ENCODE measurements at places on chromosomes 3 and 15.

GRCh38 chr15:62248277-62248984 is 83.3 kb upstream of the C2CD4B start:
- no peak for DNase-seq

GRCh38 chr15:94028121-94028520 is 203.2 kb upstream of the MCTP2 start:
- DNase-seq = no peak

DNA sequence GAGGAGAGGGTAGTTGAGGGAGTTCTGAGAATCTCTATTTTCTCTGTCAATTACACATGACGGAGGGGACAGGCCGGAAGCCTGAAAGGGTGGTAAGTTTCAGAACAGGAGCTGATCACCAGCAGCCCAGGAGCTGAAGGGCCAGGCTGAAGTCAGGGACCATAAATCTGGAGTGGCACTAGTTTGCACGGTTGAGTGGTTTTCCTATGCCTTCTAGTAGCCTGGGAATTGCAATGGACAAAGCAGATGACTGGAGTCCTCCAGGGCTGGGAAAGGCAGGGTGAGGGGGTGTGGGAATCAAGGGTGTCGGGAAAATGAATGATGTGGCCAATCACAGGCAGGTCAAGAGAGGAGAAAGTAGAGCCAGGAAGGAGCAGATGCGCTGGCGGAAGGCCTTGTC is 72.5 kb downstream of the MAGEF1 start:
- no peak for DNase-seq

DNA sequence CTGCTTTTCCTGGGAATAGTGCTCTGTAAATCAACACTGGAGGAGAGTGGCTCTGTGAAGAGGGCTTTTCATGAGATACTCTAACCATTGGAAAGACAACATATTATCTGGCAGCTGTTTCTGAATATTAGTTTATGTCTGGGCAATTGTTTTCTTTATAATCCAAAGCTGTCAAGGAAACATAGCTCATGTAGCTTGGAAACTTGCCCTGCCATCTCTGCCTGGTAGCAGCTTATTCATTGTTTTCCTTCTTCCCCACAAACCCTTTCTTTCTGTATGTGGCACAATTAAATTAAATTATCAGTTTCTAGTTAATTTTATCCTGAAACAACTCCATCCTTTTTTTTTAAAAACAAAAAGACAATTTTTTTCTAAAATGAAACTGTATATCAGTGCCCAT is 160.0 kb downstream of the EDEM1 start:
- no peak for DNase-seq

DNA sequence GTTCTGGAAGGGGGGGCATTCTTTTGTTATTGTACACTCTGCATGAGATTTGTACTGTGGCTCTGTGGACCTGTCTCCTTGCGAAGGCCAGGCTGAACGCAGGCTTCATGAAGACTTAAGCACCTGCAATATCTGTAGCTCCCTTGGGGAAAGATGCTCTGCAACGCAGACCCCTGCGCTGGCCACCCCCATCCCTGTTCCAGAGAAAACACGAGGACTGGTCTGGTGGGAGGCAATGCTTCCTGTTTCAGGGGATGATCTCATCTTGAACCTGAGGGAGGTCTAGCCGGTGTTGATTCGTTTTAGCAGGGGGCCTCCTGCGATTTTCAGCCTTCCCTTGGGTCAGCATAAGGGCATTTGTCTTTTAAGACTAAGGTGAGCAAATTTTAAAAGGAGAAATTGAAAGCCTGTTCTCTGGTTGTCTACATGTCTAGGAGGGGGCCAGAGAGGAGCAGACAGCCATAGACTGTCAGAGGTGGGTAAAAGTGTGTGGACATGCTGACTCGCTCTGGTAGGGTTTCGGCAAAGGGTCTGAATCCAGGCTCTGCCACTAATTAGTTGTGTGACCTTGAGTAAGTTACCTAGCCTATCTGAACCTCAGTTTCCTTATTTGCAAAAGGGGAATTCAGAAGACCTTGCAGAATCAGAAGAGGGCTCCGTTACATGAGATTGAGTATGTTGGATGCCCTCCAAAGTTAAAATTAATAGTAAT is 80.9 kb upstream of the RASGRF1 start:
- no peak for DNase-seq

DNA sequence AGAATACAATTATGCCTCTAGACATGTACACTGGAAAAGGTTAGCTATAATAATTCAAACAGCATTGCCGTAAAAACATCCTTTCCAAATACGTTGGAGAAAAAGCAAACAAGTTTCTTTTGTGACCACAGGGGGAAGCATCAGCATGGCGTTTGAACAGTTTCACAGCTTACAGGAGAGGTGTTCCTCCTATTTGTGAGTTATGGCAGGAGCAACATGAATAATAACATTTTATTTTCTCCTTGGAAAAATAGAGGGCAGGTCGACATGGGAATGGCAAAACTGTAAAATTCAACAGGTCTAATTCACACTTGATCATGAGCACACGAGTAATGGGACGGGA is 39.7 kb upstream of the GADL1 start:
- DNase-seq = no peak

DNA sequence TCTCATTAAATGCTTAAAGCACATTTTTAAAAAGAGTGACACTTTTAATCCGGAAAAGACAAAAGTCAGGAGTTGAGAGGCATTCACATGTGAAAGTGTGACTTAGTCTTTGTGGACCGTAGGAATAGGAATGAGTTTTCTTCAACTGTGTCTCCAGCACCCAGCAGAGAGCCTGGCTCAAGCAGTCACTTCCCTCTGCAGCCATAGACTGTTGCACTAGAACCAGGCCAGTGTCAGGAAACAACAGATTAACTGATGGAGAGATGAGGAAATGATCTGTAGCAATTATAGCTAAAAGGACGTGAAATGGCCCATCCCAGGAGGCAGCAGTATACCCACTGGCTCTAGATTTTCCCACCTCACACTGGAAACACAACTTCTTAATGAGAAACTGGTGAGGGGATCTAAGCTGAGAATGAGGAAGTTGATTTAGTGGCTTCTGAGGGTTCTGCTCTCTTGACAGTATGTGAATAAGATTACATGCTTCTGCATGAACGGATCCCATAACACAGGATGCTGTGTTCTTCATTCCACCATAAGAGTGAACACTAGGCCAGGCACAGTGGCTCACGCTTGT is 19.8 kb downstream of the CFAP92 start:
- no peak for DNase-seq

DNA sequence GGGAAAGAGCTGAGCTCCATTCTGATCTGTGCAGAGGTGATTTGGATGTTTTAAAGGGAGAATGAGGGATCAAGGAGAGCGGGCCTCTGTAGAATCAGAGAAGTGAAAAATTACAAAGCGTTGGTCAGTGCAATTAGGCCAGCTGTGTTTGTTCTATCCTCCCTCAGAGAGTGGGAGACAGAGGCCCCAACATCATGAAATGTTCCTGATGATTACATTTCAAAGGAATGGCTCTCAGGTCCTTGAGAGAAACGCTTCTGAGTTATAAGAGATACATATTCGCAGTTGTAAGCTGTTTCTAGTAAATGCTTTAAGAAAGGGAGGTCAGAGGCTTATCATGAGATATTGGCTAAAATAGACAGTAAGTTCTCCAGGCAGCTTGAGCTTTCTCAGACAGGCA is 15.7 kb upstream of the CAND2 start:
- DNase-seq = no peak

DNA sequence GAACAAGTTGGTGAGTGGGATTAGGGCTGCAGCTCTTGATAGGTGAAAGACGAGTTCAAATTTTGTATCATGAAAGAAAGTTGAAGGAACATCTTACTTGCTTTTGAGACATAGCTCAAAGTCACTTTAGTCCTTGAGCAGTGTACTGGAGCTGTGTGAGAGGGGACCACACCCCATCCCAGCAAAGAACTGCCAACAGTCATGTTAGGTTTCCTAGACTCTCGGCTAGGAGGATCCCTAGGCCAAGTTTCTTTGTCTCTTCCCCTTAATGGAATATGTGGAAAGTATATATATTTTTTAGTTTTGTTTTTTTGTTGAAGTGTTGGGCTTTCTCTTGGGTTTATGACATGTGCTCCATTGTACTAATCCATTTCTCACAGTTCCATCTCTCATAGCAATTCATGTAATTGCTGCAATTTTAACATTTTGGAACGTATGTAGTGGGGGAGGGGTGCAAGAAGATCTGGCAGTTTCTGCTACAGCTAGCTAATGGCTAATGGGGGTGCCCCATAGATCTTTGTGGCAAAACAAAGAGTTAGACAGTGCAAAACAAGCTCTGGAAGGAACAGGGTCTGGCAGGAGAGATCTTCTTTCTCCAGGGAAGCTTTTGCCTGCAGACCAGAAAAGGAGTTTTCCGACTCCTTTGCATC is 25.1 kb downstream of the TLNRD1 start:
- DNase-seq = no peak

DNA sequence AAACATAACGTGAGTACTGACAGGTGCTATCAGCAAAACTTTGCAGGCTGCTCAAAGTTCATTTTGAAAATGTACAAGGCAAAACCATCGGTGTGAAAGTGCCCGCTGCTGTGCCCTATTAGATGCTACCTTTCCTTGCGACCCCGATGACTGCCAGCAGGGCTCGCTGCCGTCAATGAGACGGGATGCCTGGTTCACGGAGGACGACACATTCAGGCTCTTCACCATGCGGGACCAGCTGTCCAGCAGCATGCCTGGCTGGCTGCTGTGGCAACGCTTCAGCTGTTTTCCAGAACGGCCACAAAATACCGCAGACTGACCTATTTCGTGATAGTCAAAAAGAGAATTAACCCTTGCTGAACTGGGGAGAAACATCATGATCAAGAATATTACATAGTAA is 92.7 kb upstream of the OCA2 start:
- DNase-seq = no peak

DNA sequence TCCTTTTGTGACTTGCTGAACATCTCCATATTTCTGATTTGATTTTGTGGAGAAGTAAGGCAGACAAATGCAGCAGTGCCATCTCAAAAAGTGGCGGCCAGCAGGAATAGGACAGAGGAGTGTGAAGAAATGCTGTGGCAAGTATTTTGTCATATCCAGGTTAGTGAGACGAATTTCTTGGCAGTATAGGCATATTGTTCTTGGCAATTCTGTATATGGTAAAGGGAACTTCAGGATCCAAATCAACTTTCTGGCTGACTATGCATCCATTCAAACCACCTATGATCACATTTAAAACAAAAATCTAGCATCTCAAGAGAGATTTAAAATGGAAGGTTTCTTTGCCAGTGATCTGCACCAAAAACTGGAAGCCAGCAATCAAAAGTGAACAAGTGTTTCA is 228.0 kb downstream of the DTWD1 start:
- DNase-seq = no peak

GRCh38 chr15:23828786-23829185 is 141.7 kb upstream of the NDN start:
- DNase-seq = no peak

DNA sequence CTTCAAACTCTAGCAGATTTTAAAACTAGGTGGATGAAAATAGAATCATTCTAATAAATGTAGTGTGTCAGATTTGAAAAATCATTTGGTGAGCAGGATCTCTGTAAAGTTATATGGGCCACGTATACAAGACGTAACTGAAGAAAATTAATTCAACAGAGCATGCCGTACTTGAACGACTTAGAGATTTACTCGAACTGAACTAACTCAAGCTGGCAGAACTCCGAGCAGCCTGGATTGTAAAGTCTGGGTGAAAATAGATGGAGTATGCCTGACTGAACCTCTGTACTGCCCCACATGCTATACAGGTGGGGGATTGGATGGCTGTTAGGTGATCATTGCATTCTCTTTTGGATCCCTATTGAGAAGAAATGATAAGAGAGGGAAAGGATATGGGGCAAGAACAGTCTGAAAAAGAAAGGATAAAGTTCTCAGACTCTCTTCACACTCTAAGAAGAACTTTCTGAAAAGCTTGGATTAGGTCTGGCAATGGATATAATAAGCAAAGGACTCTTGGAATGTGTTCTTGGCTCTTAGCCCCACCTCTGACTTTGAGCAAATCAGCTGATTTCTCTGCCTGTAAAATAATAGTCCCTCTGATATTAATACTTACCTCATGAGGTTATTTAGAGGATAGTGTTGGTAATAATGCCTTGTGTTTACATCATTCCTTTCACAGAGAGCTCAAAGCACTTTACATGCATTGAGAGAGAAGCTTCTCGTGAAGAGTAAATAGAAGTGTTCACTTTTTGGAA is 147.5 kb downstream of the FILIP1L start:
- no peak for DNase-seq

DNA sequence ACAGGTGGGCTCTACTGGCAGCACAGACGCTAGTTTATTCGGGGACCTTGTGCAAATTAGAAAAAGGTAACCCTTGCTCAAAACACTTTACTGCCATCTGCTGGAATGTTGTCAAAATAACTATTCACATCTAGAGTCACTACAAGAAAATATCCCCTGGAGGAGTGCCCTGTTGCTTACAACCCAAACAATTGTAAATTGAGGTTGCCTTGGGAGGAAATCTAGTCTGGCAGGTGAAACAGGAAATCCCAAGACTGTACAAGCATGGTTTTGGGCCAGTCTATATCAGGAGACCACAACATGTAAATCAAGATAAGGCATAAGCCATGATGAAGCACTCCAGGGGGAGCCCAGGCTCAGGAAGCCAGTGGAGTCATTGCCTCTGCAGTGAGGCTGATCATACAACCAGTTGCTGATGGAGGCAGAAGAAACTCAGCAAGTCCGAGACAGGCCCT is 136.8 kb upstream of the ACP3 start:
- DNase-seq = peak; percentile 10

- no peak for DNase-seq
Measured at GRCh38 chr3:172717493-172718088, 6.7 kb upstream of the NCEH1 start.

GRCh38 chr3:105848821-105849220 is 20.0 kb downstream of the CBLB start:
- no peak for DNase-seq

DNA sequence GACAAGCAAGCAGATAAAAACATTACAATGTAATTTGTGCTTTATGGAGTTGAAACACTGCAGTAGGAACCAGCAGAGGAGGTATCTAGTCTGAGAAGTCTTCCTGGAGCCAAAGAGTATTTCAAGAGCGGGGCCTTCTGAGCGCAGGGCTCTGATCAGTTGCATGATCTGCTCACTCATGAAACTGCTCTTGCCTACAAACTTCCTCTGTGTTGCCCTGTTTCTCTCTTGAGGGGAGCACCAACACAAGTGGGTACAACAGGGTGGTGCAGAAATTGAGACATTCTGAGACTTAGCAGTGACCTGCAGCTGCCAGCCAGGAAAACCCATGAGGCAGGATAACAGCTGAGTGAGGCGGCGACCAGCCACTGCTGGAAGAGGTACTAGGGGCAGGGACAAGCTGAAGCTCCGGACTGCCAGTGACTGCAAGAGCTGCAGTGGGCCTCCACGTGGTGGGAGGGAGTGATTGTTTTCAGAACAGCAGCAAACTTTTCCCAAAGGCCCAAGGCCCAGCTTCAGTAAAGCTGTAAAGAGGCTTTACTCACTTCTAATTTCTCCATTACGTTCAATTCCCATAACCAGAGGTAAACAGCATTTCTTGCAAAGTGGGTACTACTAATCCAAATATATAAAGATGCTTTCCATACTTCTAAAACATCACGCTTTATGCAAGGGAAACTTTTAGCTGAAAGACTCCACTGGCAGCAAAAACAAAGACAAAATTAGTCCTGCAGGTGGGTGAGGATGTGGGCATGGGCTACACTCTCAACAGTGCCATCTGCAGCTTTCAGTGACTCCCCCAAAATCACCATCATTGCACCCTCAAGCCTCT is 69.0 kb upstream of the LPP start:
- DNase-seq = no peak

Data from H54 (cell line).